ENCODE measurements at places on chromosomes 16 and 17. TPM values are rescaled to one million over a fixed set of nuclear protein-coding genes. Genes with fewer than 3 reads are reported as not detected.

Gene TLCD3B
- total RNA-seq = not detected

Gene CIITA
- 26.9 TPM for total RNA-seq

Gene UBALD1
- 49.1 TPM for total RNA-seq

Gene SLFN13
- total RNA-seq = 29.1 TPM

Gene ITGB3
- 10.6 TPM for total RNA-seq

Gene BCAS3
- 25.6 TPM for total RNA-seq

- no peak for DNase-seq
Observed at GRCh38 chr17:1482680-1483079, 9.8 kb downstream of the MYO1C start.

GRCh38 chr17:30920683-30921543 is 832 bp upstream of the ADAP2 start:
- DNase-seq = no peak

DNA sequence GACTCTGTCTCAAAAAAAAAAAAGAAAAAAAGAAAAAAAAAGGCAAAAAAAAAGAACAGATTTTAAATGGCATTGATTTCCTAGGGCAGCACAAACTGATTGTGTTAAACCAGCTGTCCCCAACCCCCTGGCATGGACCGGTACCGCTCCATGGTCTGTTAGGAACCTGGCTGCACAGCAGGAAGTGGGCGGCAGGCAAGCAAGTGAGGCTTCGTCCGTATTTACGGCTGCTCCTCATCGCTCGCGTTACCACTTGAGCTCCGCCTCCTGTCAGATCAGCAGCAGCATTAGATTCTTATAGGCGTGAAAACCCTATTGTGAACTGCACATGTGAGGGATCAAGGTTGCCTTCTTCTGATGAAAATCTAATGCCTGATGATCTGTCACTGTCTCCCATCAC is 26.6 kb downstream of the MGAT5B start:
- DNase-seq = no peak

DNA sequence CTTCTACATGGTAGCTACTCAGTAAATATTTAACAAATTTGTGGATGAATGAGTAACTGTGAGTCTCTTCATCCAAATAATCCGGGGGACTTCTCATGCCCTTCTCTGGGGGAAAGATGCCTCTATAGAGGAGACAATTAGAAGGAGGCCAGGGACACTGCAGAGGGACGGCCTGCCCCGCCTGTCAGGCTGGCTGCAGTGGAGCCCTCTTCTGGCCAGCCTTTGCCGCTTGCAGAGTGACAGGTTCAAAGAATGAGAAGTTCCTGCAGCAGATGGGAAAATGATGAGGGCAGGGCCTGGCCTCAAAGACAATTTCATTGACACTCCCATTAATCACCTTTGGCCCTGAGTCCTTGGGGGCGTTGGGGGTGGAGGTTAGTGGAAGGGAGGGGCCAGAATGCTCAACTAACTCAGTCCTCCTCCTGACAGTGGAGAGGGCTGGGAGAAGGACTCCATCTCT is 339.0 kb downstream of the MAF start:
- peak; percentile 34 for DNase-seq

DNA sequence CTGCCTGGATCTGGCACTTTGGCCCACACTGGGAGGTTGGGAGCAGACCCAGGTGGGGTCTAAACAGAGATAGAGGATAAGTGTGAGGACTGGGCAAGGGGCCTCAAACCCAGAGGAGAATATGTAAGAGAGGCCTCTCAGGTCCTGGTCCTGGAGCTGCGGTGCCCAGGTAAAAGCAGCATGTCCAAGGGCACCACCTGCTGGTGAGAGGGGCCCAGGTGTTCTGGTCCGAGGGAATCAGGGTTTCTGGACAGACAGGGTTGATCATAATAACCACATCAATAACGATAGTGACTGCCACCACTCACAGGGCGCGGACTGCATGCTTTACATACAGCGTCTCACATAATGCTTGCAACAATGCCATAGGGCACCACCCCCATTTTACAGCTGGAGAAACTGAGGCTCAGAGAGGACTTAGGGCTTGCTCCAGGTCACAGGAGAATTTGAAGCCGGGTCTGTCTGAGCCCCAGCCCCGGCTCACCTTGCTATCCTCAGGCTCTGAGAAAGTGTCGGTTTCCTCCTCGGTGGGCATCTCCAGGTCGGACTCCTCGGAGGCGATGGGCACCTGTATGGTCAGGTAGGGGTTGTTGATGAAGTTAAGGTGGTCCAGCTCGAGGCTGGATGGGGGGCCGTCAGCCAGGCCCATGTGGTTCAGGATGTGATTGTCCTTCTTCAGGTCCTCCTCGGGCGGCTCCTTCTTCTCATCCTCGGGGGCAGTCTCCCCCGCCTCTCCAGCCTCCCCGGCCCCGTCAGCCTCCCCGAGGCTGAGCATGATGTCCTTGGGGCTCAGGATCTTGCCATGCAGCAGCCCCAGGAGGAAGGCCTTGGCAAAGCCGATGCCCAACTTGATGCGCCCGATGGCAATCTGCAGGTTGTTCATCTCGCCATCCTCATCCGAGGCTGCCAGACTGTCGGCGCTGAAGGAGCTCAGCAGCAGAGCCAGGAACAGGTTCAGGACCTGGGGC is 19.1 kb upstream of the CD79B start:
- peak; percentile 47 for DNase-seq

DNA sequence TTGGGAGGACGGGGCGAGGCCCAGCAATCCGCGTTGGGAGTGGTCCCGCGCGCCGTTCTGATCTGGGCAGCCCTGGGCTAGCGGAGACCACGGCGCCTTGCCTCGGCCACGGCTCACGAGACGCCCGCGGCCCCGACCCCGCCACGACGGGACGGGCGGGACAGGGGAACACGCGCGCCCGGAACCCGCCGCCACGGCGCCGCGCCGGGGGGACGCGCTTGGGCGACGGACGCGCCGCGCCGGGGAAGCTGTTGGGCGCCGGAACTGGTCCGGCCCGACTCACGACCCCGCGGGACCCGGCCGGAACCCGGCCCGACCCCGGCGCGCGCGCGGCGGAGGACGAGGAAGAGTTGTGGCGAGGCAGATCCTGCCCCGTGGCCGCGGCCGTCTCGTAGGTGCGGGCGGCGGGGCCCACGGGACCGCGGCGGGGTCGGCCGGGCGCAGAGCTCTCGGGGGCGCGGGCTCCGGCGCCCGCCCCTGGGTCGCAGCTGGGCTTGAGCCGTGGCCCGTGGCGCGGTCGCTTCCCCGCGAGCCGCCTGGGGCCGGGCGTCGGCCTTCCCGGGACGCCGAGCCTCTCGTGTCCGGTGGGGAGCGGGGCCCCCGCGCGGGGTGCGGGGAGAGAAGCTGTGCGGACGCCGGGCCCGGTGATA is at the start of gene ACSF3:
TSS of gene ACSF3 (plus strand) at position 251 of the 650 bp plus-strand sequence. CDS start 6,830 bp downstream, outside the sequence.
- DNase-seq = peak; percentile 40

DNA sequence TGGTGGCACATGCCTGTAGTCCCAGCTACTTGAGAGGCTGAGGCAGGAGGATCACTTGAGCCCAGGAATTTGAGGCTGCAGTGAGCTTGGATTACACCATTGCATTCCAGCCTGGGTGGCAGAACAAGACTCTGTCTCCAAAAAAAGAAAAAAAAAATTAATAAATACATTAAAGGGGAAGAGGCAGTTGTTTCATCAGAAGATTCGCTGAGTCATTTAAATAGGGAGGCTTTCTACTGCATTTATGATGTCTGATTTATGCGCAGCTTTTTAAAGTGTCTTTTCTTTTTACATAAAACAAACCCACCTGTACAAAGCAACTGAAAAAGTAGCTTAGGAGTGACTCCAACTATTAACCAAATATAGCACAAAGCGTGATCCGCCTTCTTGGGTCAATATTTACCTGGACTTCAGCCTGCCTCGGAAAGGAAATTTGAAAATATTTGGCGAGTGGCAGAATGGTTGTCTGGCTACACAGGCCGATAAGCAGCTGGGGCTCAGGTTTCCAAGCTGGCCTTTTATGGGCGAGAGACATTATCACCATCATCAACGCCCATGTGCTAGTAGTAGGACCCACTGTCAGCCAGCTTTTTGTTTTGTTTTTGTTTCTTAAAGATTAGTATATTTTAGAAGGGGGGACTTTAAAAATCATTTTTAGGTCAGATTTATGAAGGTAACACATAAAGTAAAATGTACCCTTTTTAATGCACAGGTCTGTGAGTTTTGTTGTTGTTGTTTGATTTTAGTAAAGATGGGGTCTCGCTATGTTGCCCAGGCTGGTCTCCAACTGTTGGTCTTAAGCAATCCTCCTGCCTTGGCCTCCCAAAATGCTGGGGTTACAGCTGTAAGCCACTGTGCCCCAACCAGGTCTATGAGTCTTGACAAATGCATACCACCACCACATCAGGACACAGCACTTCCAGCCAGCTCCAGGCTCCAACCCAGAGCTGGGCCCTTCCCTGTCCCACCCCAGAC is 42.5 kb upstream of the RASD1 start:
- peak; percentile 76 for DNase-seq

DNA sequence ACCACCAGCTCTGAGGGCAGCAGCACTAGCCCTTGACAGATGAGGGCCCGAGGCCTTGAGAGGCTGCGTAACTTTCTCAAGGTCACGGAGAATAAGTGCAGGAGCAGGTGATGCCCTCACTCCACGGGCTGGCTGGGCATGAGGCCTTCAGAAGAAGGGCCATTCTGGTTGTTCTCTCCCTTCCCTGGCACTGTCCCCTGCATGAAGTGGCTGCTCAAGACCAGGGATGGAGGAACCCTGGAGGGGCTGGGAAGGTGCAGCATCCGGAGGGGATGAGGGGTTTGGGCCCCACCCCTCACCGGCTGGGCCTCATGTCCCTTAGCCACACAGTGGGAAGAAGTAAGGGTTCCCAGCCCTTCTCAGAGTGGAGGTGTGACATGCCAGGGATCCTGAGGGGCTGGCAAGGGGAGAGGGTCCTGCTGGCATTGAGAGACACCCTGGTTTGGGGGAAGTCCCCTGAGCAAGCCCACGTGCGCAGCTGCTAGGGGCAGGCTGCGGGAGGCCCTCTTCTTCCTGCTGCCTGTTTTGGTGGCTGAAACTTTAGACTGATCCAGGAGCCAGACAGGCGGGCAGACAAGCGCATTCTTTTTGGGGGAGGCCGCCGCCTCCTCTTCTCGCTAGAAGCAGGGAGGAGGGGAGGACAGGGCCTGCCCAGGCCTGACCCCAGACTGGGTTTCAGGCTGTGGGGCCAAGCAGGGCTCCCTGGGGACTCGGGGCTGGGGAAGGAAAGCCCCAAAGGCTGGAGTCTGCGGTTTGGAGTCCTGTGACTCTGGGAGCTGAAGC is 74.0 kb downstream of the N4BP1 start:
- peak; percentile 58 for DNase-seq

- no peak for DNase-seq
Observed at GRCh38 chr17:72233986-72234385, 113.2 kb downstream of the SOX9 start.

DNA sequence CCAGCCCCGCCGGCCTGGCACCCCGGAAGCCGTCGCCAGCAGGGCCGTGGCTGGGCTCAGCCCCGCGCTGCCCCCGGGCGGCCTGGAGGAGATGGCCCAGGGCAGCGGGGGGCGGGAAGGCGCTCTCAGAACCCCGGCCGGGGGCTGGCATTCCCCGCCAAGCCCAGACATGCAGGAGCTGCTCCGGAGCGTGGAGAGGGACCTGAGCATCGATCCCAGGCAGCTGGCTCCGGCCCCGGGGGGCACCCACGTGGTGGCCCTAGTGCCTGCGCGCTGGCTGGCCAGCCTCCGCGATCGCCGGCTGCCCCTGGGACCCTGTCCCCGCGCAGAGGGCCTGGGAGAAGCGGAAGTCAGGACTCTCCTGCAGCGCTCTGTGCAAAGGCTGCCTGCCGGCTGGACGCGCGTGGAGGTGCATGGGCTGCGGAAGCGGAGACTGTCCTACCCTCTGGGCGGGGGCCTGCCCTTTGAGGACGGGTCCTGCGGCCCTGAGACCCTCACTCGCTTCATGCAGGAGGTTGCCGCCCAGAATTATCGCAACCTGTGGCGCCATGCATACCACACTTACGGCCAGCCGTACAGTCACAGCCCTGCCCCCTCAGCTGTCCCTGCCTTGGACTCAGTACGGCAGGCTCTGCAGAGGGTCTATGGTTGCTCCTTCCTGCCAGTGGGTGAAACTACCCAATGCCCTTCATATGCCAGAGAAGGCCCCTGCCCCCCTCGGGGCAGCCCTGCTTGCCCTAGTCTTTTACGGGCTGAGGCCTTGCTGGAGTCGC is 551 bp downstream of the WDR81 start:
- no peak for DNase-seq

DNA sequence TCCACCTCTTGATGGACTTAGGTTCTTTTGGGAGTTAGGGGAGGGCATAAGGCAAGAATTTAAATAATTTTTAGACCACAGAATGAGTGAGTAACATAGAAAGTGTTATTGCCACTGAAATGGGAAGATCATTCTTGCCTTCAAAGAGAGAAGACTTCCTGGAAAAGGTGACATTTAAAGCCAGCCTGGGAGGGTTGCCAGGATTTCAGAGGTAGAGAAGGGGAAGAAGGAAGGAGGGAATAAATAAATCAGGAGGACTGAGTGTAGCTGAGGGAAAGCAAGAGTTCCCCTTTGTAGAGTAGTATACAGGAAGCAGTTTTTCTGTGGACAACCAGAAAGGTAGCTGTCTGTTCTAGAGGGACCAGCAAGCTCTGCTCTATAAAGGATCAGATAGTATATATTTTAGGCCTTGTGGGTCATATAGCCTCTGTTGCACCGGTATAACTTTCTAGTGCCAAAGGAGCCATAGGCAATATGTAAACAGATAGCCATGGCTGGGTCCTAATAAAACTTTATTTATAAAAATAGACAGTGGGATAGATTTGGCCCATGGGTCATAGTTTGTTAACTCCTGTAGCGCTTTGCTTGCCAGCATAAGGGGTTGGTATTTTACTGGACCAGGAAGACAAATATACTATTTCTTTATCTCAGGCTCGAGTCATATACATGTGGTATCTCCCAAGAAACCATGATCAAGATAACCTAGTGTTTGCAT is 147.2 kb upstream of the CACNG5 start:
- DNase-seq = no peak

Data from mucosa of gallbladder (tissue), 1 donor.